ENCODE measurements at places on chromosomes 4 and X.

DNA sequence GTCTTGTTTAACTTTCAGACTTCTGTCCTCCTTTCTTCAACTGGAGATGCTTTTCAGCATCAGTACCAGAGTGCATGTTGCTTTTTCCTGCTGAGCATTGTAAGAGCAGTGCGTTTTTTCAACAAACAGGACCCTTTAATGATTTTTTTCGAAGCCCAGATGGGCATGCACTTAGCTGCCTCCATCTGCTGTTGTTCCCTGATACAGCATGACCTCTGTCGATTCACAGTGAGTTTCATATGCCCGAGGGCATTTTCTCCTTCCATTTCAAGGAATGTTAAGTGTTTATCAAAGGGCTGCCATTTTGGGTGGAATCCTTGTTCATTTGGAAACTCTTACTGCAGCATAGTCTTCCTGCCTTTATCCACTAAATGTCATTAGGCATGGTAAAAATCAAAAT, 428.6 kb downstream of the DTHD1 start:
- DNase-seq, result no peak

DNA sequence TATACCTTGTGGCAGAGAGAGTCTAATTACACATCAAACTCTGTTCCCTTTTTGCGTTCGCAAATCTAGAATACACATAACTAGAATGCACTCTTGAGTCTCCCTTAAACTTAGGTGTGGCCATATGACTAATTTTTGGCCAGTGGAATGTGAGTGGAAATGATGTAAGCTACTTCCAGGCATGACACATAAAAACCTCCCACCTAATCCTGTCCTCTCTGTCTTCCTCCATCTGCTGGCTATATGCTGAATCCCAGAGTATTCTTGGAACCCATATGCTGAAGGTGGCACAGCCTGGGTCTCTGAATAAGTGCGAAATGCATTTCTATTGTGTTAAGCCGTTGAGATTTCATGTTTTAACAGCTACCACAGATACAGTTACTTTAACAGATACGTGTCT, 269.9 kb upstream of the NRK start:
- DNase-seq, result no peak

DNA sequence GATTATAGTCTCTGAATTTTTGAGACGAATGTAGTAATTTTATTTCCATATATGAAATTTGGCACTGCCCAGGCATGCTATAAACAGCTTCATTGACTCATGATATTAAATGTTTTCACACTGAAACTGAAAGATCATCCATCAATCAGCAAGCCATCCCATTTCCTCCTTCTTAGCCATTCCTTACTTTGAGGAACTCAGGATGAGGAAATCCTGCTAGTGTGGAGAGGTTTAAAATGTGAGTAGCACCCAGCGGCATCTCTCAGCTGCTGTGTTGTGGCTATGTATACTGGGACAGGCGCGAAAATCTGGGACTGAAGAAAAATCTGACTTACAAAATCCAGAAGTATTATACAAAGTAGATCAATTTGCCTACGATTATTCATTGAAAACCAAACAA, 52.1 kb downstream of the PTCHD1 start:
- no peak for DNase-seq

DNA sequence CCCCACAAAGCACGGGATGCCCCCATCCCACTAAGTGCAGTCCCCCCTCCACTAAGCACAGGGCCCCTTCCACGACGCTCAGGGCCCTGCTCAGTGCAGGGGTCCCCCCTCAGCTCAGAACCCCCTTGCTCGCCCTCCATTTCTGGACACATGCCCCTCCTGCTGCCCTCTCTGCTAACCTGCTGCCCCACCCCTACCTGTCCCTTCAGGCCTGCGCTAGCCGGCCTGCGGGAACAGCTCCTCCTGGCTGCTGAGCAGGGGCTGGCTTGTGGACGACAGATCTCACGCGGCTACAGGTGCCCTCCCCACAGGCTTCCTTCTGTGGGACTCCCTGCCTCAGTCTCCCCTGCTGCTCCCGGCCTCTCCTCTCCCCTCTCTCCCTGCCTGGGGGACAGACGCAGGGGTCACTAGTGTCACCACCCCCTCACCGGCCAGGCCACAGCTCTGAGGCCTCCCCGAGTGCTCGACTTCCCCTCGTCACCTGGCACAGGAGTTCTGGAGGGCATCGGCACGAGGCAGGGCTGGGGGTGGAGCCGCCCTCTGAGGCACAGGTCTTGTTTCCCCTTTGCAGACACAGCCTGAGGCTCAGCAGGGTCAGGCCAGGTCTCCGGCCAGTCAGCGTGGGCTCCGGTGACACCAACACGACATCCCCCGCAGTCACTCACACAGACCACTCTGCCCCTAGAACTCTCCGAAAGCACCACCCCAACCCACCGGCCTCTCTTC, 21.6 kb downstream of the GAK start:
- no peak for DNase-seq

- no peak for DNase-seq
Measured at GRCh38 chr4:71195924-71196323, 142.9 kb upstream of the SLC4A4 start.

- DNase-seq, result no peak
Measured at GRCh38 chrX:139200793-139201192, 329.7 kb upstream of the F9 start.

DNA sequence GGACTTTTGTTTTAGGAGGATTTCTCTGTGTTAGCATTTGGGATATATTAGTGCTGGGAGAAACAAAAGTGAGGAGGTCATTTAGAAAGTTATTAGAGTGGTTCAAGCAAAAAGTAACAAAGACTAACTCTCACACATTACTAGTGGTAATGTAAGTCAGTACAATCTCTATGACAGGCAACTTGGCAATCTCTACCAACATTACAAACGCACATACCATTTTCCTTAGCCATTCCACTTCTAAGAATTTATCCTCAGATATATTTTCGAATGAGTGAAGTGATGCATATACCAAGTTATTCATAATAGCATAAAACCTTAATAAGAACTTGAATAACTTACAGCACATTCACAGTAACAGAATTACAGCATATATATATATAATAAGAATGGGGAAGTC, 146.2 kb downstream of the PRSS12 start:
- no peak for DNase-seq

DNA sequence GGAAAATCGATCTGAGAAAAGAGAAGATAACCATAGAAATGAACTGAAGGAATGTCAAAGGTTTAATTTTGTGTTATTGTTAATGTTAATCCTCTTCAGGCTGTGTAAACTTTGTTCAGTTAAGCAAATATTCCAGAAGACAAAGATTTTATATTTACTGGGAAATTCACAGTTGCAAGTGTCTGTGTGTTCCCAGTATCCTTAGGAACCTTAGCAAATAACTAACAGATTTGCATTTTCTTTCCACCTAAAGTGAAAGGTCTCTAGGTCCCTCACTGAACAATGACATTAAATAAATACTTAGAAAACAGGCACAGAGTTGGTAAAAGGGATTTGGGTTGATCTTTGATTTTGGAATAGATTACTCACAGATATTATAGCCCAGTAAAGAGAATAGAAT, 324.7 kb downstream of the C4orf33 start:
- no peak for DNase-seq

GRCh38 chr4:7418131-7418943, 16.4 kb downstream of the PSAPL1 start:
- DNase-seq, result no peak

- DNase-seq, result no peak
Measured at GRCh38 chr4:84647312-84647884, 64.5 kb downstream of the CDS1 start.

DNA sequence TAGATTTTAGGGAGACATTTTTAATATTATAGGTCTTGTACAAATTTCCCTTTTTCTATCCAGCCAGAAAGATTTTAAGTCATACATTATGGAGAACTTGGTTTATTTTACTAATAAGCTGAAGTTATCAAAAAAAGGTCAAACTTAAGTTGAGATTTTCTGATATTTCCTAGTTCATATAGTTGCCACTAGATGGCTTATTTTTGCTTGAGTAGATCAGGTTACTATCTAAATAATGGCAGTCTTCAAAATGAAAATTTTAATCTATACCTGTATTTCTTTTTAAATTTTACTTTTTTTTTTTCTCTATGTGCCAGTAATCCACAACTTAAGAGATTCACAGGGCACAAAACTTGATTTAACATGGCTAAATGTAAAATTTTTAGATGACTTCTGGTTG, 52.3 kb downstream of the USP9X start:
- DNase-seq, result no peak

DNA sequence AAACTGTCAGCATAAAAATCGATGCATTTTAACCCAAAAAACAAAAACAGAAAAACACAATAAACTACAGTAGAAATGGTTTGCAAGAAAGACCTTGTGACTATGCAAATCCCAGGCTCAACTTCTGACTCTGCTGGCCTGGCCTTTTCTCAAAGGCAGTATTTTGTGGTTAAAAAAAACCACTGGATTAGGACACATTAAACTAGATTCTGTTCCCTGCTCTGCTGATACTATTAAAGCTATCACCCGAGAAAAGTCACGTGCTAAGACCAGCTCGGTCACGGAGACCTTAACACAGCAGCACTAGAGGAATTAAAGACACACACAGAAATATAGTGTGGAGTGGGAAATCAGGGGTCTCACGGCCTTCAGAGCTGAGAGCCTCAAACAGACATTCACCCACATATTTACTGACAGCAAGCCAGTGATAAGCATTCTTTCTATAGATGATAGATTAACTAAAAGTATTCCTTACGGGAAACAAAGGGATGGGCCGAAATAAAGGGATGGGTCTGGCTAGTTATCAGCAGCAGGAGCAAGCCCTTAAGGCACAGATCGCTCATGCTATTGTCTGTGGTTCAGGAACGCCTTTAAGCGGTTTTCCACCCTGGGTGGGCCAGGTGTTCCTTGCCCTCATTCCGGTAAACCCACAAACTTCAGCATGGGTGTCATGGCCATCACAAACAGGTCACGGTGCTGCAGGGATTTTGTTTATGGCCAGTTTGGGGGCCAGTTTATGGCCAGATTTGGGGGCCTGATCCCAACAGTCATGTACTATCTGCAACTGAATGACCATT, 16.1 kb downstream of the CBR4 start:
- DNase-seq, result no peak

DNA sequence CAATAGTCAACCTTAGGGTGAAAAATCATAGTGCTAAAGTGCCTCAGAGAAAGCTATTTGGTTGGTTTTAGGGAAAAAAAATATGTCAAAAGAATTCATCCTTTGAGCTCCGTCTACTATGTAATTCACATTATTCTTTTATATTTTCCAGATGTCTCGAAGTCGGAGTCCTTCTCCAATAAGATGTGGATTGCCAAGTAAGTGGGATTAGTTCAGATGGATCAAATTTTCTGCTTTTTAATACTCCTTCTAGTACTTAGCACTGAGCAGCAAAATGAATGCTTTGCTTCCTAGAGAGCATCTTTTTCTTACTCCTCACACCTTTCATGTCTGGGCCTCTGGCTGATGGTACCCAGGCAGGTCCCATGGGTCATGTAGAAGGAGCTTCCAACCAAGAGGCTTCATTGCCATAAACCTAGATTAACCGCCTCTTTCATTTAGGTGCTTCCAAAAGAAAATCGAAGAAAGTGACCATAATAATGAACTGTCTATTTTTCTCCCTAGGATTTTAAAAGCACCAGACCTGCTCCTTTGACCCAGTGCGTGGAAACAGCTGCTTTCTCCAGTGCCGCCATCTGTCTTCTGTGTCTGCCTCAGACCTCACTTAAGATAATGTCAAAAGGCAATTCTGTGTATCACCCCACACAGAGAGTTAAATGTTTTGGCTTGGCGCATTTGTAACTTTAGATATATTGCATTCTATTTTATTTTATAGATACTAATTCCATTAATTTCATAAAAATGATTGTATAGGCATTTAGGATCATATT, 43.5 kb downstream of the SPATA18 start:
- no peak for DNase-seq

DNA sequence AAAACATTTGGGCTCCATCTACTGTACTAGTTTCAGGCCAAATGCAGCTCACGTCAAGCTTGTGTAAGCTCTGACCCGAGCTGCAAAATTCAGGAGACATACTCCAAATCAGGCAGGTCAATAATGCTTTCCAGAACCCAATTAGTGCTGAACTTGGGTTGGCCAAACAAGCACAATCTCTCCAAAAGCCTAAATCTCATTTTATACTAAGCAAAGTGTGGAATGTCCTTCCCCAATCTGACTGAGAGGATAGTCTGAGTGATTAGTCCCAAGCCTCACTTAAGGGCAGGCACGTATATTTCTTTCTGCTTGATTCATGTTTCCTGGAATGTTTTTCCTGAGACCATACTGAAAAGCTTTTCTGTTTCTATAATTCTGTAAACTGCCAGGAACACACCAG, 79.9 kb downstream of the NKX6-1 start:
- no peak for DNase-seq

- DNase-seq, result no peak
Measured at GRCh38 chr4:22745234-22745633, 52.5 kb downstream of the GBA3 start.

All from progenitor cell of endocrine pancreas (in vitro differentiated cells).